Endodermal cell (in vitro differentiated cells): ENCODE measurements at places on chromosomes 5 and 9. TPM values are rescaled to one million over a fixed set of nuclear protein-coding genes. Genes with fewer than 3 reads are reported as not detected.

FAT2 gene
- total RNA-seq, result not detected in 3 replicates

REXO4 gene
- 30.2 and 32.5 TPM in 2 replicates for total RNA-seq

BSPRY gene
- total RNA-seq, result 17.9 to 30.3 TPM (median 19.7 TPM) in 3 replicates

LCN10 gene
- 0.56 to 0.91 TPM (median 0.86 TPM) in 3 replicates for total RNA-seq

ZDHHC11 gene
- 16.5 and 28.9 TPM in 2 replicates for total RNA-seq

PCDHB10 gene
- 2.9 and 3.0 TPM in 2 replicates for total RNA-seq

ELP1 gene
- 32.9 and 33.2 TPM in 2 replicates for total RNA-seq

- no peak for DNase-seq
Measured at GRCh38 chr5:158236511-158237335, 377.8 kb upstream of the CLINT1 start.

GRCh38 chr5:146034127-146034526, 71.2 kb downstream of the PLAC8L1 start:
- DNase-seq, result peak; percentile 74

DNA sequence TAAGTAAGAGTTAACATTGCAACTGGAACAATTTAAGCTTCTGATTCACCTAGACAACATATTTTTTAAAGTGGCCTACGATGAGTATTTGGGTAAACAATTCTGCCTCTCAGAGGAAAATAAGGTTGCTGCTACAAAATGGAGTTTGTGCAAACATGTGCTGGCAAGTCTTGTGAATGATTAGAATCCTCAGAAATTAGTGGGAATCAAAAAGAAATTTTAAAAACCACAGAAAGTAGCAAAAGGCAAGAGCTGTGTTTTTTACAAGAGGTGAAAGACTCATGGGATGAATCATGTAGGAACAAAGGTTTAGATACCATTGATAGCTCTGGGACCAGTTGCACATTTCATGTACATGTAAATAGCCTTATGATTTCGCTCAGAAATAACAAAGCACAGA, 561.6 kb downstream of the TAF11L14 start:
- no peak for DNase-seq

DNA sequence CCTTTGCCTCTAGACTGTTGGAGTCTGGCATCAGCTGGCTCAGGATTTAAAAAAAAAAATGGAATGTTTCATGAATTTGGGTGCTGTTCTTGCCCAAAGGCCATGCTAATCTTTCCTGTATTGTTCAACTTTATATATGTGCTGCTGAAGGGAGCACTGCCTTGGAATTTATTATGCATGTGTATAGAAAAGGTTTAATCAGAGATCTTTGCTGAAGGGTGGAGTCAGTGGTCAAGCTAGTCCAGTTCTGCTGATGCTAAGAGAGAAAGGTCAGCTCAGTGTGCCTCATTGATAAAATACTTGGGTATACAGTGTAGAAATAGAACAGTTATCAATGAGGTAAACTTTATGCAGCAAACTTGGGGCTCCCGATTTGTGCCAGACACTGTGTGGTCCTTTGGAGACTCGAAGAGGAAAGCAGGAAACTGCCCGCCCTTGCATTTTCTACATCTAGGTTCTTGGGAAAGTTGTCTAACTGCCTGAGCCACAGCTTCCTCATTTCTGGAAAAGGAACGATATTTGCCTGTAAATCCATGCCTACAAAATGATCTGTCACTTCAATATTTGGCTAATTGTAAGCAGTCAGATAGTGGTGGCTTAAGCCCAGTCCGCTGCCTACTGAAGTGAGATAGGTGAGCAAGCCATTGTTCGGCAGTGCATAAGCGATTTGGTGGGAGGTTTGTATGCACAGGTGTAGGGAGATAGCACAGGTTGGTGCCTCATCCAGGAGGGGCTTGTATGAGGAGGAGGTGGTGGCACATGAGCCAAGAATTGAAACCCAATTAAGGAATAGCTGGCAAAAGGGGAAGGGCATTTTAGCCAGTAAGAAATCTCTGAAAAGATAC, 29.2 kb upstream of the GTF2H2C start:
- no peak for DNase-seq

GRCh38 chr5:95599252-95599651, 20.6 kb upstream of the GPR150 start:
- no peak for DNase-seq

GRCh38 chr5:117682416-117682815, 1107.8 kb upstream of the SEMA6A start:
- DNase-seq, result no peak

- no peak for DNase-seq
Measured at GRCh38 chr5:59198365-59198764, 615.5 kb downstream of the RAB3C start.

DNA sequence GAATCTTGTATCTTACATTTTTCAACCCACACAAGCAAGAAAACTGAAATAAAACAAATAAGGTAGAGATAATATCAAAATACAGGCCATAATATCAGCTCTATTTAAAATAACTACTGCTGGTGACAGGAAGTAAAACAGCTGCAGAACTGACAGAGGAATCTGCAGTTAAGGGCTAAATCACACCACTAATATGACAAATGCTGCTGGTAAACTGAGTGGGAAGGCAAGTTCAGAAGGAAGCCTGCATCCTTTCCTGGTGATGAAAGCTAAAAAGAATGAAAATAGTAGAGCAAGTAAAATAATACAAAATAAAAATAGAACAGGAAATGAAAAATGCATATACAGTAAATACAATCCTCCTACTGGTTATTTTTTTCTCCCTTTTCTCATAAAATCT, 1293.7 kb upstream of the C9orf72 start:
- DNase-seq, result no peak

DNA sequence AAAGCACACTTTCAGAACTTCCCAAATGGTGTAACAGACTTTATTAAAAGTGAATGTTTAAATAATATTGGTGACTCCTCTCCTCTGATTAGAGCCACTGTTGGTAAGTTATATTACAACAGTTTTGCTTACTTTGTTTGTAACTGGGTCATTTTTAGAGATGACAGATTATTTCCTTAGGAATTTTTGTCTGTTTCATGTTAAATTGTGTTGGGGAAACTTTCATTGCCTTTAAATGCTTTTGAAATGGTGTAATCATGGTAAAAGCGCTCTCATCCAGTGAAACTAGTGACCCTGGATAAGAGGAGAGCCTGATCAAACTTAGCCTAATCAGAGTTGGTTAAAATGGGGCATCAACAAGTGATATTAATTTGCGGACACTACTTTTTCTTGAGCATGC, 39.4 kb downstream of the TNPO1 start:
- no peak for DNase-seq

DNA sequence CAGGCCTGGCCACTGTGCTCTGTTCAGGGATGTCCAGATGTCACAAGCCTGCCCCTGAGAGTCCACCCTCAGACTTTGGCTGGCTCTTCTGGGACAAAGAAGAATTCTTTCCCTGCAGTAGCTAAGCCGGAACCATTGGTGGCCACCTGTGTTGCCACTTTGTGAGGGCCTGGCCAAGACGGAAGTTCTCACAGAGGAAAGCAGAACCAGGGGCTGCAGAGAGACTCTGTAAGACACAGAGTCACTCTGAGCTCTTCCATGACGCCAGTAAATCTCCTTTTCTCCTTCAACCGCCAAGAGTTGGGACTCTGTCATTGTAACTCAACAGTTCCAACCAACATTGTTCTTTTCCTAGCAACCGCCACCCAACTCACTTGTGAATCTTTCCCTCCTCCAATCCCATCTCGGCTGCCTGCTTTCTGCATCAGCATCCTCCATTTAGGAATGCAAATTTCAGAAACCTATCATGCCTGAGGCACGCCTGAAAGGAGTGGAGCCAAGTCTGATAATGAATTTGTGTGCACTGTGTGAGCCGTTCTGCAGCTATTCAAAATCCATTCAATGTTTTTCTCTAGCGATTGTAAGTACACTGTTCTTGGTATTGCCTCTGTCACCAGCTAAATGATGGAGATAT, 37.8 kb upstream of the ATP6V1G1 start:
- DNase-seq, result peak; percentile 46

GRCh38 chr9:116202219-116202912, 48.8 kb downstream of the PAPPA start:
- DNase-seq, result no peak

DNA sequence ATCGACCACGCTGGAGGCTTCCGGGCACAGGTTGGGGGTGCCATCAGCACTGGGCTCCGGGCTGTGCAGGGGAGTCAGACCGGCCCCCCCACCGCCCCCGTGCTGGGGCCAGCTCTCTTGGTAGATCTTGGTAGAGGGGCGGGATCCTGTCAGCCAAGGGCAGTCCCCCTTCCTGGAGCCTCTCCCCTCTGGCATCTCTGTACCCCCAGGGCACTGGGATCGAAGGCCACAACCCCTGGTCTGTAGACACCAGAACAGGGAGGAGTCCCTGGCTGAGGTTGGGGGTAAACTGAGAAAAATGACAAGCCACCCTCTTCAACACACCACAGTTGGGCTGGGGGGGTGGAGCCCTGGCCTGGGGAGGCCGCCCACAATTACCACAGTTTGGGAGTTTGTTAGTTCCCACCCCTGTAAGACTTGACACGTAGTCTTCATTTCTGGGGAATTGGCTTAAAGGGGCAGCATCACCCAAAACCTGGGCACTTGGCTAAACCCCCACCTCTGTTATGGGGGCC, 882 bp downstream of the CERCAM start:
- DNase-seq, result no peak

- DNase-seq, result no peak
Measured at GRCh38 chr9:110050925-110051355, 157.0 kb downstream of the C9orf152 start.

- no peak for DNase-seq
Measured at GRCh38 chr9:134390537-134390936, 64.3 kb downstream of the RXRA start.

DNA sequence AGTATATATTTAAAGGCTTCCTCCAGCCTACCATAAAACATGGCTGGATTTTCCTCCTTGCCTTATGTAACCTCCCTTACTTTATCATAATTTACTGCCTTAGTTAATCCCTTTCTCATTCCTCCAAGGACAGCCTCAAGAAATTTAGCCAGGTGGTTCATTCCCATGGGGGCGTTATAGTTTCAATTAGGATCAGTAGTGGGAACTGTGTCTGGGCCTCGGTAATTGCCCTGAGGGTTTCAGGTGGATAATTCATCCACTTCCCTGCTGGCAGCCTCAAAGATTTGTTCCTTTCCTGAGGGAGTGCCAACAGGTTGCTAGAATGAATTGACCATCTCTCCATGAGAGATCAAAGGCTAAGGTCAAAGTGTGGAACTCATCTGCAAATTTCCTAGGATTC, 4.3 kb upstream of the GM2A start:
- no peak for DNase-seq

GRCh38 chr5:7794823-7795222, 56.1 kb downstream of the CFAP90 start:
- no peak for DNase-seq

- peak; percentile 85 for DNase-seq
Measured at GRCh38 chr9:92180669-92181181, 65.5 kb upstream of the SPTLC1 start.

GRCh38 chr5:135608361-135608760, 29.6 kb upstream of the CXCL14 start:
- DNase-seq, result peak; percentile 28

DNA sequence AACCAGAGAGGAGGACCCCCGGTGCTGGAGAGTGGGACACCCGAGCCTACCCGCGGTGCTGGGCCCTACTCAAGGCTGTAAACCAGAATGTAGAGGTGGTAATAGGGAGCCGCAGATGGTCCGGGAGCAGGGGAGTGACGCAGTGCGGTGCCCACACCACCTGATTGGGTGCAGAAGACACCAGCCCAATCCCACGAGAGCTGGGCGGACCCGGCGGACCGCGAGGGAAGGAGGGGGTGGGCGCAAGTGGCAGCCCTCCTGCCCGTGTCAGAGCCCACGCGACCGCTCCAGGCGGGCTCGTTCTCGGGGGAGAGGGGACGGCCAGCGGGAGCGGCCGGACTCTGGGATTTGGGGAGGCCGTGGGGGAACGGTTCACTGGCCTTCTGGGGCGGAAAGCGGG, 71.2 kb downstream of the C9orf50 start:
- DNase-seq, result peak; percentile 64

GRCh38 chr5:52964138-52964537, 25.0 kb upstream of the ITGA2 start:
- no peak for DNase-seq

DNA sequence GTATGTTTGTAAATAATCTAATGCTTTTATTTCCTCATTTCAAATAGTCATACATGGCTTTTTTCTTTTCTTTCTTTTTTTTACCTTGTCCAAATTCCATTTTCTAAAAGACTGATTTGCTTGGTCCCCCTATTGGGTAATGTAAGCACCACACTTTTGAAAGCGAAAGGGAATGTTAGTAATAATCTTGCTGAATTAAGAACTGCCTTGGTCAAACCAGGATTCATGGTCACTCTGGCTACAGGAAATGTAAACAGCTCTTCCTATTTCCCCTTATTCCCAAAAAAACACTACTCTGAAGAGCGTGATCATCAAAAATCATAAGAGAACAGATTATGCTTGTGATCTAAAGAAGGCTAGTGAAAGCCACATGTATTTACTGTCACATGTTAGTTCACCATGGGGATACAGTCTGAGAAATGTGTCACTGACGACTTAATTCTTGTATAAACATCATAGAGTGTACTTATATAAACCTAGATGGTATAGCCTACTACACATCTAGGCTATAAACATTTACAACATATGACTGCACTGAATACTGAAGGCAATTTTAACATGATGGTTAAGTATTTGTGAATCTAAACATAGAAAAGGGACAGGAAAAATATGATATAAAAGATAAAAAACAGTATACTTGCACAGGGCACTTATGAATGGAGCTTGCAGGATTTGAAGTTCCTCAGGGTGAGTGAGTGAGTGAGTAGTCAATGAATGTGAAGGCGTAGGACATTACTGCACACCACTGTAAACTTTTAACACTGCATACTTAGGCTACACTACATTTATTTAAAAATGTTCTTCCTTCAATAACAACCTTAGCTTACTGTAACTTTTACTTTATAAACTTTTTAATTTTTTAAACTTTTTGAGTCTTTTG, 75.3 kb downstream of the HMGCR start:
- no peak for DNase-seq

DNA sequence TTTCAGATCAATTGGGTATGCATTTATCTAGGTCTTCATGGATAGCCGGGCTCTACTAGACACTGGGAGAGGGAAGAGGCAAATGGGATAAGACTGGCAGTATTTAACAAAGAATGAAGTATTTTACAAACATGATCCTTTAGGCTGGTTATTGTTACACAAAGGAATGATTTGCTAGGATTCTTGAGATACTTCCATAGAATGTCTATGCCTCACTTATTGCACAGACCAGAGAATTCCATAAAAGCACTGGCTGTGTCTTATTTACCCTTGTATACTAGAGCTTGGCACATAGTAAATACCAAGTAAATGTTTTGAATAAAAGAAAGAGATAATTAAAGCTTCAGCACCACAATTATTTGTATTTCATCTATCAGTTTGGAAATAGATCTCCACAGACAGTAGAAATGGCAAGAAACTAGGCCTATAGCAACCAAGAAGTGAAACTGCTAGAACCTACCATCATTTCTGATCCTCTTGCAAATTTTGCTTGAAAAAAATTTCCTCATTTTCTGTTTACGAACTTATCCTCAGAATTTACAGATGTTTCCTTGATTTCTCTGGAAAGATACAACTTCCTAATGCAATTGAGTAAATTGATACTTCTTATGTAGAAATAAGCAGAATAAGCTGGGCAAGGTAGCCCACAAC, 3.8 kb downstream of the PDCD1LG2 start:
- no peak for DNase-seq
